ENCODE measurements at places on chromosomes 7 and 10. TPM values are rescaled to one million over a fixed set of nuclear protein-coding genes. Genes with fewer than 3 reads are reported as not detected.

DNA sequence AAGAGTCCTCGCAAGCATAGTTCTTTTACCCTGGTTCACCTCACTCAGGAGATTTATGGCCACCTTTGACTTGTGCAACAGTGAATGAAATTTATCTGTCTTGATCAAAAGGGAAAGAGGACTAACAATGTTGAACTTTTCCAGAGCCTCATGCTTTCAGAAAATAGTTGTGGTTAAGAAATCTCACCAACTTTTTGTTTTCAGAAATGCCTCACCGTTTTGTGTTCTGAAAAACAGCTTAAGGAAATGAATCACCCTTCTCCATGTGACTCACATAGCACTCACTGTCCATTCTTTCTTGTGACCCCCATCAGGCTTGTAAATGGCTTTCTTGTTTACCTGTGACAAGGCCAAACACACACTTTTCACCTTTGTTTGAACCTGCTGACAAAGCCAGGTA lies 148.6 kb upstream of the FAM3C start:
- peak; percentile 66 for DNase-seq

Gene PSD
- polyA plus RNA-seq, result 9.3 TPM

- peak; percentile 60 for DNase-seq
Measured at GRCh38 chr7:111763221-111763801, 201.0 kb upstream of the IMMP2L start.

Gene PTF1A
- polyA plus RNA-seq, result not detected

- no peak for DNase-seq
Measured at GRCh38 chr7:94205529-94205928, 189.2 kb upstream of the COL1A2 start.

GRCh38 chr10:33277135-33277536 lies 57.3 kb downstream of the NRP1 start:
- no peak for DNase-seq
